ENCODE measurements at places on chromosomes 6 and 20. TPM values are rescaled to one million over a fixed set of nuclear protein-coding genes. Genes with fewer than 3 reads are reported as not detected.
A peak's percentile ranks its signal among the peaks of the same experiment; 100 is the strongest.

DNA sequence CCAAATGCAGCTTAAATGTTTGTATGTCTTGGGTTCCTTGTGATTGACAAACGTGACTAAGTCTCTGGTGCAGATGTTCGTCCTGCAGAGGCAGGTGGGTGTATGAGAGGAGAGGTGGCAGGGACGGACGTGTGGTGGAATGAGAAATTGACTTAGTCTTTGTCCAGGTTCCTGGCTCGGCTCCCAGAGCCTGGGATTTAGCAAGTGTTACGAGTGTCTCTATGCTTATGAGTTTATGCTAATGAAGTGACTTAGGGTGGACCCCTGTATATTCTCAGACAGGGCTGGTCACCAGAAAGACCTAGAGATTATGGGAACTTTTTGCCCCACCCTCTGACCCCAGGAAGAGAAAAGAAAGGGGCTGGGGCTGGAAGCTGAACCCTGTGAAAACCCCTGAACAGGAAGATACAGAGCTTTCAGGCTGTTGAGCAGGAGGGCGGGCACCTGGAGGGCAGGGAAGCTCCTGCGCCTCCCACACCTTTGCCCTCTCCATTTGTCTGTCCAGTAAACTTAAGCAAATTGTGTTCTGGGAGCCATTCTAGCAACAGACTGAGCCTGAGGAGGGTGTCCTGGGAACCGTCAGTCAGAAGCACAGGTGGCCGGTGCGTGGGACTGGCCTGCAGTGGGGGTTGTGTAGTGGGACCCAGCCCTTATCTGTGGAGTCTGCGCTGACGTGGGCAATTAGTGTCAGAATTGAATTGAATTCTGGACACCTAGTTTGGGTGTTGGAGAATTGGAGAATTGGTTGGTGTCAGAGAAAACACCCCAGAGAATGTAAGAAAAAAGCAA lies 362.1 kb downstream of the CDH4 start:
- H3K27me3 ChIP-seq: no peaks in the 10 kb centered on the region
- no peak overlapping the region for H3K27ac ChIP-seq
- no peak overlapping the region for H3K4me3 ChIP-seq
- no peak for DNase-seq
- H3K36me3 ChIP-seq: no peaks in the 10 kb centered on the region

DNA sequence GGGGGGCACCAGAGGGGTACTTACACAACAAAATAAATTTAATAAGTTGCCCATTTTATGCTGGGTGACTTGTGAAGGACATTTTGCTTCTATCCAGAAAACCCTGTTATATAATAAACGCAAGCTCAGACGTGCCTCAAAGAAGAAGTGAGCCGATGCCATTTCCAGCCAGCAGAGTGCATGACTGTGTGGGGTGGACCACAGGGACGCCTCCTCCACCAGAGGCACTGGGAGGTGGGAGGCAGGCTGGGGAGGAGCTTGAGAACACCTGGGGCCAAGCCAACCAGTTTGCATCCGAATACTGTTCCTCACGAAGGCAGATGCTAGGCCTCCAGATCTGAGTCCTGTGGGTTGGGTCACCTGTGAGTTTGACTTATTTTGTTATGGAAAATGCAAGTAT lies 363.8 kb downstream of the RNGTT start:
- H3K4me1 ChIP-seq: no peaks in the 10 kb centered on the region
- no peaks in the 10 kb centered on the region for H3K36me3 ChIP-seq
- no peak overlapping the region for H3K27ac ChIP-seq
- no peak overlapping the region for H3K4me3 ChIP-seq
- no peak for DNase-seq
- no peaks in the 10 kb centered on the region for H3K27me3 ChIP-seq

GRCh38 chr20:32823737-32824588 lies 4.2 kb downstream of the MAPRE1 start:
- peak; percentile 30 for DNase-seq
- H3K27me3 ChIP-seq: no peaks in the 10 kb centered on the region
- H3K4me1 ChIP-seq: peaks cover 49% of the 10 kb centered on the region
- H3K4me3 ChIP-seq: no peak overlapping the region

DNA sequence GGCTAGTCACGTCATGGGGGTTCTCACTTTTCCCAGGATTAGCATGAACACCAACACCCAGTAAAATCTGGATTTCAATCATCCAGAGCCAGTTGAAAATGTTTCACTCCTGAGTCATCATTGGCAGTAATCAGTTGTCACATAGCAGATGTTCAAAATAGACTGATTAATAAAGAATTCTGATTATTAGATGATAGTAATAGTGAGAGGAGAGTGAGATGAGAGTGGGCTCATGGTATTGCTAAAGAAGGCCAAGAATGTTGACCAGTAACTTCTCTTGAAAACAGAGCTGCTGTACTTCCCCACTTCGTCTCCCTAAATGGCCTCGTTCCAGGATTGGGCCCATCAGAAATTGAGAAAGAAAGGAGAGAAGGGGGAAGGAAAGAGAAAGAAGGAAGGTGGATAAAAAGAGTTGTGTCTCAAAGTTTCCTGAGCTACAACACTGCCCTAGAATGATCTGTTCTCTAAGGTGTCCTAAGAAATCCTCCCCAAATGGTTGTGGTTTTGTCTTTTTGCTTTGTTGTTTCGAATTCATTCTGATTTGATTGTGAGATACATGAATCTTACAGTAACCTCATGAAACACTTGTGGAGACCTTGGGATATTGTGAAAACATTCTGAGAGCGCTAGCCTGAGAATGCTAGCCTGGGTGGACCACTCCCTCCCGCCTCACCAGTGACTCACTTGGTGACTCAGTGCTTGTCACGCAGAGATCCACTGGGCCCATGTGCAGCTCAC lies 502.2 kb upstream of the JARID2 start:
- H3K27me3 ChIP-seq: no peaks in the 10 kb centered on the region
- DNase-seq: peak; percentile 99
- H3K27ac ChIP-seq: peak overlapping the region; percentile 100
- H3K36me3 ChIP-seq: no peaks in the 10 kb centered on the region

DNA sequence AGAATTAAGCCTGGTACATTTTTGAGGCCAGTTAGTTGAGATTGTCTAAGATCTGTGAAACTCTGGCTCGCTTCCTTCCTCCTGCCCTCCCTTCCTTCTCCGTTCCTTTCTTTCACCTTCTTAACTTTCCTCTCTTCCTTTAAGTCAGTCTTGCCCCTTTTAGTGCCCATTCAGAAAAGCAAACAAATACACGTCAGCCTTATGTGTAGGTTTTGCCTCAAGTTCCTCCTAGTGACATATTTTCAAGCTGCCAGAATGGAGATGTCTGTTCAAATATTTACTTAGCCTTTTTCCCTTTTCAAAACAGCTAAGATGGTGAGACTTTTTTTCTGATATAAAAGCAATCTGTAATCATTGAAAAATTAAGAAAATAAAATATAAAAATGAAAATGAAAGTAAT lies 178.4 kb downstream of the FARS2 start:
- H3K27ac ChIP-seq: no peak overlapping the region
- H3K4me1 ChIP-seq: peaks cover 12% of the 10 kb centered on the region
- no peak for DNase-seq
- H3K27me3 ChIP-seq: no peaks in the 10 kb centered on the region
- H3K36me3 ChIP-seq: no peaks in the 10 kb centered on the region

GRCh38 chr6:136092897-136093296 lies 157.2 kb downstream of the MTFR2 start:
- no peaks in the 10 kb centered on the region for H3K36me3 ChIP-seq
- H3K27ac ChIP-seq: no peak overlapping the region
- H3K27me3 ChIP-seq: no peaks in the 10 kb centered on the region

Gene KHDRBS2
- total RNA-seq: not detected

GRCh38 chr20:17964073-17964472 lies 4.5 kb downstream of the SNX5 start:
- no peak for DNase-seq
- H3K27me3 ChIP-seq: no peaks in the 10 kb centered on the region
- H3K4me1 ChIP-seq: peaks cover 54% of the 10 kb centered on the region
- peaks cover 6% of the 10 kb centered on the region for H3K36me3 ChIP-seq
- H3K27ac ChIP-seq: no peak overlapping the region

Gene HLA-DRB1
- 1.5 TPM for total RNA-seq

DNA sequence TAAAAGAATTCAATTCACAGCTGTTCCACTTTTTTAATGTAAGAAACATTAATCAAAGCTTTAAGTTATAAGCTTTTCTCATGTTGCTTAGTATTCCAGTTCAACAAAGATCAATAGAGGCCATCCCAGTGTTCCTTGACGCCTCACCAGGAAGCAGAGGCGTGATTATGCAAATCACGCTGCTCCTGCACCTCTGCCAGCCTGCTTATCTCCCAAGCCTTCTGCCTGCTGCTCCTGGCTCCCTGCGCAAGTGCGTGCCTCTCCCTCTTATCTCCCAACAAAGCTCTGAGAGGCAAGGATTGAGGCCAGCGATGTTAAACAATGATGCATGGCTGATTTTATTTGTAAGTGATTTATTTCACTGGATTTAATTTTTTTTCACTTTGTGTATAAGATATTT lies 42.8 kb downstream of the INSM1 start:
- DNase-seq: peak; percentile 14
- H3K4me1 ChIP-seq: peaks cover 5% of the 10 kb centered on the region
- peaks cover 2% of the 10 kb centered on the region for H3K27me3 ChIP-seq

DNA sequence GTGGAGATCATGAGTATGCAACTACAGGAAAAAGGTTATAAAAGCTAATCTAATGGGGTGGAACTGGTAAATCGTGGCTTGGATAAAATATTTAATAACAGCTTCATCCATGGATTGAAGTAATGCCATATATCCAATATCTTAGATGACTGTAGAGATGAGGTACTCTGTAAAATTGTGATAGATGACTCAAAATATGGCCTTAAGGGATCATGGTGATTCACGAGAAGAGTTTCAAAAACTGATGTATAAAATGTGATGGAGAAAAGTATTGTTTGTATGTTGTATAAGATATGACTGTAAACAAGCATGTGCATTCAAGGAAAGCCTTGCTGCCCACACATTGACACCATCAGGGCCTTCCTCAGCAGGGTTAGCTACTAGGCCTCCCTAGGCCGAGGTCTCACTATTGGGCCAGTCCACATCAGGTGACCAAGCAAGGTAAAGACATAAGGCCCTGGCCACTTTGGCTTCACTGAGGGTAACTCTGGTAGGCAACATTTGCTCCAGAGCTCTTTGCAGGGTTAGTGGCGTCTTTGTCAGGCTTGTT lies 17.7 kb upstream of the CCN6 start:
- H3K4me1 ChIP-seq: peaks cover 24% of the 10 kb centered on the region
- no peaks in the 10 kb centered on the region for H3K36me3 ChIP-seq

Gene COL19A1
- 0.10 TPM for total RNA-seq
